ENCODE measurements at places on chromosomes 4 and X.

DNA sequence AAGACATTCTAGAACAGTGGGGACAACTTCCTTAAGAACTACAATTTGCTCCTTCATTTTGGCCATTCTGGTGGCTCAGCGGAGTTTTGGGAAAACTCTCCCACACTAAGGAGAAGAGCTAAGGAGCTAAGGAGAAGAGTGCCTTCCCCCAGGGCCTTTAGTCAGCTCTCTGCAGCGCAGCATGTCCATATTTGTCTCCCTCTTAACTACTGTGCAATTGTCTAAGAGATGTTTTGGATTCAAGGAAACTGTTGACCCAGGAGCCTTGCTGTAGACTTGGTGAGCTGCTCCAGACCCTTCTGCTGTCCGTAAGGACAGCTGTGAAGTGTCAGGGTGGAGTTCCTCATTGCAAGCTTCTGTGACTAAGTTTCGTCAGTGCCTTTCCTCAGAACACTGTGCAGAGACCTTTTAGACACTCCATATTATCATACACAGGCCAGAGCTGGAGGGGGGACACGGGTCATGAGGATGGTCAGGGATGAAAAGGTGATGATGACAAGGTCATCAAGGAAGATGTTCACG lies 179.0 kb downstream of the NHS start:
- DNase-seq = no peak

DNA sequence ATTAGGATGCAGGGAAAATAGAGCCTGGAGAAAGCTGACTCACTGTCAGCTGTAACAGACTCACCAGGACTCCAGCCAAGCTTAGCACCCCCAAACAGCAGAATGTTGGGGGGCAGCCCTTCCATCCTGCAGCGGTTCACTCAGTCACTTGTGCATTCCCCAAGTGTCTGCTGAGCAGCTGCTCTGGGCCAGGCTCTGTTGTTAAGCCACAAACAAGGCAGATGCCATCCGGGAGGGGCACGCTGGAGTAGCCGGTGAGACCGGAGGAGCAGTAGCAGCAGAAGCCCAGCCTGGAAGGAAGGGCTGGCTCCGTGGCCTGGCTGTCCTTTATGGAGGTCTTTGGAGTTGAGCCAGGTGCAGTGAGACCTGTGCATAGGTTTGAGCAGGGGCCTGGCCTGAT lies 22.0 kb downstream of the CCNQ start:
- no peak for DNase-seq

DNA sequence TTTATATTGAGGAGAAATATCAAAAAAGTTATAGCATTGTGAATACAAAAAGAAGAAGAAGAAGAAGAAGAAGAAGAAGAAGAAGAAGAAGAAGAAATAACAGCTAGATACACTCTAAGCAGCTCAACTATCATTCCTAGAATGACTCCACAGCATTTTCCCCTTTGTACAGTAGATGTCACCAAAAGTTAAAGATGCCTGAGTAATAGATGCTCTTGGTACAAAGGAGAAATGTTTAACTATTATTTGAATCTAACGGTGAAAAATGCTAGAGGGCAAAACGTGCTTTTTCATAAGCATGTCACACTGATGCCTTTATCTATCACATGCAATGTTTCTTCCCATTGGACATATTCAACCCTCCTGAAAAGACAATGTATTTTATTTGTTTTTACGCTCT lies 178.4 kb upstream of the GPRIN3 start:
- no peak for DNase-seq

DNA sequence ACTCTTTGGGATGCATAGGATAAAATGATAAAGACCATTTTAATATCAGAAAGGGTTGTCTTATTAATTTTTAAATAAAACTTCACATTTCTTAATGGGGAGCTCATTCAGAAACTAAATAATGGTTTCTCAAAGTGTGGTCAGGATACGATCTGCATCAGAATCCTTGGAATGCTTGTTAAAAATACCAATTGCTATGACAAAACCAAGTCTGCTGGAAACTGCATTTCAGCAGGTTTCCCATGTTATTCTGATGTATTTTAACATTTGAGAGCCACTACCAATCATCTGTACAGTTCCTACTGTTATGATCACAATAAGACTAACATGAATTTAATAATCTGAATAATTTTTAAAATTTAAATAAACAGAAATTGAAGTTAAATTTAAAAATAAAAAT lies 115.1 kb downstream of the SOWAHB start:
- DNase-seq = no peak

DNA sequence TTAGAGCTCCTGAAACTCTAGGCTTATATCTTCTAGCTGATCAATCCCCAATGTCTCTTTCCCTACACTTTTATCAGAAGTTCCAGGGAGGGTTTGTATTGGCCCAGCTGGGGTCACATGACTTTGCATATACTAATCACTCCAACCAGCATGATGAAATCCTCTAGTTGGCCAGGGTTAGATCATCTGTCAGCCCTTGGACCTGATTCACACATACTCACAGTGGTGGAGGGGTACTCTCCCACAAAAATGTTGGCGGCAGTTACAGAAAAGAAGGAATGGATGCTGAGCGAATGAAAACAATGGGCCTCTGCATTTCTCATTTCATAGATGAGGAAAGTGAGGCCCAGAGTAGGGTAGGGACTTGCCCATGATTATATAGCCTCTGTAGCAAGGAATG lies 151.1 kb downstream of the PJA1 start:
- no peak for DNase-seq

DNA sequence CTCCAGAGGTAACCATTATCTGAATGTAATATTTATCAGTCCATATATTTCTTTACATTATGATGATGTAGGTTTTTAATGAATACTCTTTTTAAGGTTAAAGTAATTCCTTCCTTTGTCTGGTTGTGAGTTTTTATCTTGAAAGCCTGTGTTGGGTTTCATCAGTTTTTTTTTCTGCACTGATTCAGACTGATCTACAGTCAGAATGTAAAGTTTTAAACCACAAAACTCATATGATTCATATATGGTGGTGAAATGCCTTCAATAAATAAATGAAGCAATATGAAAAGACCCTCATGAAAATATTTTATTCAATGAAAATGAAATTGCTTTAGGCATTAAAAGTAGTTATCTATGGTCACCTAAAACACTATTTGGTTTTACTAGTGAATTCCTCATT lies 47.1 kb downstream of the SORBS2 start:
- DNase-seq = no peak

GRCh38 chr4:4254666-4255065 lies 6.6 kb upstream of the TMEM128 start:
- no peak for DNase-seq

GRCh38 chr4:87851332-87851731 lies 18.6 kb downstream of the MEPE start:
- DNase-seq = no peak
